ENCODE measurements at places on chromosomes 1 and 21. TPM values are rescaled to one million over a fixed set of nuclear protein-coding genes. Genes with fewer than 3 reads are reported as not detected.

SH2D1B gene
- not detected for total RNA-seq

- DNase-seq, result no peak
- H3K27ac ChIP-seq, result no peak overlapping the region
- no peaks in the 10 kb centered on the region for H3K4me1 ChIP-seq
- H3K27me3 ChIP-seq, result no peaks in the 10 kb centered on the region
- no peaks in the 10 kb centered on the region for H3K36me3 ChIP-seq
Measured at GRCh38 chr1:110903853-110904500, 31.0 kb downstream of the CD53 start.

GRCh38 chr1:25476186-25477097 is 45.7 kb downstream of the MACO1 start:
- H3K36me3 ChIP-seq, result peaks cover 7% of the 10 kb centered on the region
- H3K4me3 ChIP-seq, result peak overlapping the region; percentile 35
- H3K27me3 ChIP-seq, result no peaks in the 10 kb centered on the region
- no peak for DNase-seq

- DNase-seq, result no peak
- peaks cover 34% of the 10 kb centered on the region for H3K4me1 ChIP-seq
- H3K36me3 ChIP-seq, result peaks cover 6% of the 10 kb centered on the region
Measured at GRCh38 chr1:56472860-56473259, 106.5 kb downstream of the PLPP3 start.

DNA sequence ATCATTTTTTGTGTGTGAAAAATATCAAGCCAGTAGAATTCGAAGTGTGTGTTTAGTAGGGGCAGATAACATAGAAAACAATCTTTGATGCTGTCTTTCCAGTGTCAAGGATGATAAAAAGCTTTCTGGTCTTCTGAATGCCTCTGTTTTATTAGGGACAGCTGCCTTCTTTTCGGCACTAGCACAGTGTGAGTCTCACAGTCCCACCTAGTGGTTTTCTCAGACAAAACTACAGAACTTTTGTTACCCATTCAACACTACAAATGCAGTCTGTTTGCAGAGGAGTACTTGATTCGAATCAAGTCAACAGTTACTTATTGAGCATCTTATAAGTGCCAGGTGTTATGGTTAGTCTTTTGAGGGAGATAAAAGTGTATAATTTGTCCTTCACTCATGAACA is 30.6 kb upstream of the MCOLN3 start:
- H3K27ac ChIP-seq, result no peak overlapping the region
- no peak overlapping the region for H3K4me3 ChIP-seq
- no peaks in the 10 kb centered on the region for H3K4me1 ChIP-seq
- H3K27me3 ChIP-seq, result no peaks in the 10 kb centered on the region
- peaks cover 15% of the 10 kb centered on the region for H3K36me3 ChIP-seq
- DNase-seq, result no peak

All from type B pancreatic cell (in vitro differentiated cells).